ENCODE measurements at places on chromosomes 11 and 22.

GRCh38 chr22:44144046-44144569, 36.6 kb upstream of the PARVG start:
- DNase-seq = no peak

- DNase-seq = peak; percentile 68
These were observed 10.5 kb downstream of the EMSY start for GRCh38 chr11:76455331-76455730.

GRCh38 chr22:20536590-20537324, 29.3 kb downstream of the MED15 start:
- no peak for DNase-seq

DNA sequence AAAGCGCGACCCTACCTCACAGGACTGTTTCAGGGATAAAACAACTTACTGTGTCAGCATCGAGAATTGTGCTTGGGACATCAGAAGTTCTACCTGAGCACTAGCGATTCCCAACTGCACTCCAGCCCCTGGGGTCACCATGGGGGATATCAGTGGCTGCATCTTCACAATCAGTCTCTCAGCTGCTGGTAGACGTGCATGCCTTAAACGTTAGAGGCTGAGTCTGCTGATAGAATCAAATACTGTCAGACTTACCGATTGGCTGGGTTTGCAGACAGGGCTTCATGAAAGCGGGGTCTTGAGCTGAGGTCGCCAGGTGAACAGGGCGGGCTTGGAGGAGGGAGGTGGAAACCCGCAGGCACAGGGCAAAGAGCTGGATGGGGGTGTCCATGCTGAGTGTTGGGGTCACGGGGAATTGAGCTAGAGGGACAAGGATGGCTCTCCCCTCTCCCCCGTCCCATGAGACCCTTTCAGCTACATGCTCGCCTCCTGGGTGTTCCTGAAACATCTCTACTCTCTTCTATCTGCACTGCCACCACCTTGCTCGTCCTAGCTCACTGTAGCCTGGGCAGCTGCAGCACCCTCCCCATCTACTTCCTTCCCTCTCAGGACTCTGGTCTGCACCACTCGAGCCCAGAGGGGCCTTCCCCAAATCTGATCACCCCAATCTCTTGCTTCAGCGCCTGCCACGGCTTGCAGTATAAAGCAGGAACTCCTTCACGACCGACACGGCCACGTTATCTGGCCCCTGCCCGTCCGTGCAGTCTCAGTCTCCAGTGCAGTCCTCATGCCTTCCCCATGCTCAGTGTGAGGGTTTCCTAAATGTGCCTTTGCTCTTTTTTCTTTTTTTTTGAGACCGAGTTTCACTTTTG, 43.5 kb downstream of the ST14 start:
- DNase-seq = no peak

DNA sequence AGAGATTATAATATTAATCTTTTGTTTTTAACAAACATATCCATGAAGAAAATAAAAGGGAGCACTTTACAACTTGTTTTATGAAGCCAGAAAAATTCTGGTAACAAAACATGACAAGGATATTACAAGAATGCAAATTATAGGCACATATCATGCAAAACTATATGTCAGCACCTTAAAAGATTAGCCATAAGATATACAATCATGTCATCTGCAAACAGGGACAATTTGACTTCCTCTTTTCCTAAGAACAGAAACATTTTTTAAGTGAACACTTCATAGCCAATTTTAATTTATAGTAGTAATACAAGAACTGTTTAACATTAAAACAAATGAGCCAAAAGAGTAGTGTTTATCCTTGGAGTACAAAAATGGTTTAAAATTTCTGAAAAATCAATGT, 916.5 kb upstream of the CNTN5 start:
- DNase-seq = no peak

- no peak for DNase-seq
These were observed 14.8 kb upstream of the TMEM216 start for GRCh38 chr11:61377461-61378160.

- no peak for DNase-seq
These were observed 11.3 kb upstream of the APOL4 start for GRCh38 chr22:36212901-36213300.

DNA sequence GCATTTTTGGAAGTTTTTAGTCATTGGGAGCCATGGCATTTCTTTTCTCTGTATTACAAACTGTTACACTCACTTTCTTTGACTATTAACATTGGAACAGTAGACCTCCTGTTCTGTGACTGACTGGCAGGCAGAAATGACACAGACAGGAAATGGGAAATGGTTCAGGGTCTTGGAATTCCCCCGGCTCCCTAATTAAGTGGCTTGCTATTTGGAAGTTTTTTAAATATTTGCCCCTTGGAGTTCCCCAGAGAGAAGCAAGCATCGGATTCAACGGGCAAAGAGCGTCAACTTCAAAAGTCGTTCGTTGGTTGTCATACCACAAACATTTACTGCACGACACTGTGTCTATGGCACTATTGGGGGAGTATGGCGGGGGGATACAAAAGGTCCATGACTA, 1.1 kb upstream of the BIRC2 start:
- no peak for DNase-seq

- DNase-seq = no peak
These were observed 2.0 kb downstream of the OR8D4 start for GRCh38 chr11:123903932-123904331.

- no peak for DNase-seq
These were observed 47.6 kb upstream of the PPARA start for GRCh38 chr22:46102752-46103151.

GRCh38 chr11:87722756-87723565, 452.3 kb downstream of the RAB38 start:
- DNase-seq = peak; percentile 40

DNA sequence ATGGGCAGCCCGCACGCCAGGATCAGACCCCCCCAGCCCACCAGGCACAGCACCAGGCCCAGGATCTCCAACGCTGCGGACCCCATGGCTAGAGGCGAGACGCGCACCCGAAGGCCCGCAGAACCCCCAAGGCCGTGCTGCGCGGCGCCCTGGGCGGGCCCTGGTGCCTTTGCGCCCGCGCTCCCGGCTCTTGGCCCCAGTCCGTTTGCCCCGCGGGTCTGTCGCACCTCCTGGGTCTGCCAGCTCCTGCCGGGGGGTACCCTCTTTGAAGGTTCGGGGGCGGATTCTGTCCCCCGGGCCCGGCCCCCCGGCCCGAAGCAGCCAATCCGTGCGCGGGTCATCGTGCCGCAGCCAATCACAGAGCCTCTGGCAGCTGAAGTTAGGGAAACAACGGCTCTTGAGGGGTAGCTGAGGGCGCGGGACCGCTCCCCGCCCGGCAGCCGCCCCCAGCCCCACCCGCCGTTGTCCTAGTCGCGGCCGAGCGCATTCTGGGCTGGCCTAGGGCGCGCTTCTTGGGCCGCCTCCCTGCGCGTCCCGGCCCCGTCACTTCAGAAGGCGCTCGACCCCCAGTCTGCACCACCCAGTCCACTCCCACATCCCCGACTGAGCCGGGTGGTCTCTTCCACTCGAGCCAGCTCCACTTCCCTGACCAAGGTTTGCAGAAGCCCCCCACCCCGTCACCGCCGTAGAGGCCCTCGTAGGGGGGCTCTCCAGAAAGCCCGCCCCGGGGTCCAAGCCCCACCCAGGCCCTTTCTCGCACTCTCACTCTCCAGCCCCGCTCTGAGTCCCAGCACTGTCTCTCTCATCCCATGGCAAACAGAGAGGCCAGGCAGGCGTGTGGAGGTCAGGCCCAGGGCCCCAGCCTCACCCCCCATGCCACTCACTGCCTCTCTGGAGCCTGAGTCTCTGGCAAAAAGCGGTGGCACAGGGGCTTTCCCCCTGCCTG, at the start of gene CLDN5:
CLDN5 (minus strand) TSS at position 241 of the 946 bp plus-strand sequence; CDS start at position 86, 155 bp downstream.
- DNase-seq = peak; percentile 90

- no peak for DNase-seq
These were observed 60.7 kb upstream of the FADD start for GRCh38 chr11:70142221-70142875.

DNA sequence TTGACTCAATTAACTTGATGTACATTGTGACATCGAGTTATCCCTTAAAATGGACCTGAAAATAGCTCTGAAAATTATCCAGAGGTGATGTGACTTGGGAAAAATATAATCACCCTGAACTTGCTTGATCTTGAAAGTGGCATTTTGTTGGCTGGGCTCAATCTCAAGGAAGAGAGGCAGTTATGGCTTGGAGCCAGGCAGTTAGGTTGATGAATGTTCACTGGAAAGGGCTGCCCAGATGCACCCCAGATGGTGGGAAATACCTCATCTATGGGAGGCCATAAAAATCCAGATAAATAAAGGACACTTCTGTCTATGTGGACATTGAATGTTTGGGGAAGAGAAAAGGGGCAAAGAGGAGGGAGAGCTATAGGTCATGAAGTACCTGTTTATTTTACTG, 55.7 kb upstream of the OR5AN1 start:
- DNase-seq = no peak

- no peak for DNase-seq
These were observed 90.4 kb downstream of the RELT start for GRCh38 chr11:73466643-73467042.

- DNase-seq = no peak
These were observed 225.7 kb downstream of the CTTN start for GRCh38 chr11:70623906-70624597.

DNA sequence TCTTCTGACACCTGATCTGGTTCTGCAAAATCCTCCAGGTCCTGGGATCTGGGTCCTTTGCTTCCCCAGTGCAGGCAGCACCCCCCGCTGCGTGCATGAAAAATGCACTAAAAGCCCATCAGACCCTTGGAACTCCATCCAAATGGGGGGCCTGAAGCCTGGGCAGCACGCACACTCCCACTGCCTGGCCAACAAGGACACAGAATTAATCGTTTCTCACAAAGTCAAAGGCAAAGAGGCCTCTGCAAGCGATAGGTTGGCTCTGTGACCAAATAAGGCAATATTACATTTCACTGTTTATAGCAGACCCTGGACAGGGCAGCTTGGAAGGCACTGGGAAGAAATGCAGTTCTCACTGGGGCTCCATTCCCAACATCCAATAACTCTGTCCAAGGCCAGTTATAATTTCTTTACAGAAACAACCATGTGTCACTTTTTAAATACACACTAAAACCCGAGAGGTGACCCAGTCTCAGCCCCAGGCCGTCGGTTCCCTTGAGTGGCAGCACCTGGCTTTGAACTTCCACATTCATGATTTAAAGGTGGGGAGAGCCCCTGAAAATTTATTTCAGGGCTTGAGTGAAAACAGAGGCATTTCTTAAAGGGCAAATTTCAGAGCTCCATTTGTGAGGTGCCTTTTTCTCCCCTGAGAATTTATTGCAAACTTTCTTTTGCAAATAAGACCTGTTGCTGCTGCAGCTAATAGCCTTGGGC, 114.4 kb upstream of the ANO1 start:
- DNase-seq = peak; percentile 59

- DNase-seq = no peak
These were observed 37.6 kb upstream of the SEZ6L start for GRCh38 chr22:26131589-26132154.

DNA sequence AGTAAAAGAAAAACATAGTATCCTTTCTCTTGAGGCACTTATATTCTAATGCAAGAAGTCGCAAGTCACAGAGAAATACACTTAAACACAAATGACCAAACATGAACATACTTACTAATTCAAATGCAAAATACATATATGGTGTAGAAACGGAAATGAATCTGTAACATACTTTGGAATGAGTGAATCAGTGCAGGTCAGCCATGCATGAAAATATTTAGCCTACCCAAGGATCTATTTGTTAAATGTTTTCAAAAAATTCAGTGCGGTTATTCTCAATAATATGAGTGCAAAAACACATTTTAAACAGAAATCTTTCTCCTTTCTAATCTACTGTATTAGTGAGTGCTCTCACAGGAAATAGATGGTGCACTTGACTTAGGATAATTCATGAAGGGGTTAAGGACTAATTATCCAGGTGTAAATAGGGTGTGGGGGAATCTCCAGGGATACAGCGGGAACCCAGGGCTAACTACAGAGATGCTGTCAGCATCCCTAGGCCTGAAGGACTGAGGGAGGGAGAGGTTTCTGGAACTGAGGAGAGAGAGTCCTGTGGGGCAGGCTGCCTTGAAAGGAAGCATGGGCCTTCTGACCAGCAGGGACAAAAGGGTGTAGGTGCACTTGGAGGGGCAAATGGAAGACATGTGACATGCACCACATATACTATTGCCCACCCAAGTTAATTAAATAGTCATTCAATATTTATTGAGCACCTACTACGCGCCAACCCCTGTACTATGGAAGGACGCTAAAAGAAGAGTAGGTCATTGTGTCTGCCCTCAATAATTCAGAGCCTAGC, 139.2 kb downstream of the MAML2 start:
- DNase-seq = no peak

DNA sequence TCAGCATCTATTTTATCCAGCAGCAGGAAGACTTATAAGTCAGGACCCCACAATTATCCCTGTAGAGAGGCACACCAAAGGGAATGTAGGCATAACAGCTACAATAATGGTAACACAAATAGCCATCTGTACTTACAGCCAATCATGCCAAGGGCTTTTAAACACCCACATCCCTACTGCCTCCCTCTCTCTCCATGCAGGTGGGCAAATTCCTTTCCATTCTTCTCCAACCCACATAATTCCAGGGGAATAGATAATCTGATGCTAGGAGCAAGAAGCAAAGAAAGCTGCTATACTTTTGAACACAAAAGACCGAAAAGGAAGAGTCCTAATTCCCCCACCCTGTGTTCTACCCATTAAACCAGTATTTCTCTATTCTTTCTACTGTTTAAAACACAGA, 46.7 kb downstream of the RBFOX2 start:
- DNase-seq = no peak

DNA sequence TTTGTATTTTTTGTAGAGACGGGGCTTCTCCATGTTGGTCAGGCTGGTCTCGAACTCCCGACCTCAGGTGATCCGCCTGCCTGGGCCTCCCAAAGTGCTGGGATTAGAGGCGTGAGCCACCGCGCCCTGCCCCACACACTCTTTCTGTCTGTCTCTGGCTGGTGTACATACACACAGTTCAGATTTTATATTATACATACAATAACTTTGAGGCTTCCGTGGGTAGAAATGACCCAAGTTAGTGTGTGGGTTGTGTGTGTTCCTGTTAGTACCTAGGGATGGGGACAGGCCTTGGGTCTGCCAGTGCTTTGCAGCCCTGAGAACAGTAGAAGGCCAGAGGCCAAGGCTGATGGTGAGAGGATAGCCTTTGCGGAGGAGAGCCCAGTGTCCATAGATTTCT, 2.8 kb downstream of the ZBTB16 start:
- DNase-seq = no peak

- no peak for DNase-seq
These were observed 35.5 kb downstream of the ACO2 start for GRCh38 chr22:41504397-41504796.

DNA sequence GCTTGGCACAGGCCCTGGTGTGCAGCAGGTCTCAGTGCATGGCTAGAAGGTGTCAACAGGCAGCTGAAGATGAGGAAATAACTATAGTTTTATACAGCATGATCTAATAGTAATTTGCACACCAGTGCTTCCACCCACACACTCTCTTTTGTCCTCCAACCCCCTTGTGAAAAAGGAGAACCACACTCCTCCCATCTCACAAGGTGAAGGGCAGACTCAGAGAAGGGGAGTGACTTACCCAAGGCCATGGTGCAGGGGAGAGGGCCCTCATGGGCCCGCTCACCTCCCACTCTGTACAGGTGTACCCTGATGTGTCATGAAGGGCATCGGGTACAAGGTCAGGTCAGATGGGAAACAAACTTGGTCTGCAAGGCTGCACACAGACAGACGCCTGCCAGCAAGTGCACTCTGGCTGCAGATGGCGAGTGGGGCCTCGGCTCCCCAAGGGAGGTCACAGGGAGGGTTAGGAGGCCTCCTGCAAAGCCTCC, 53.4 kb downstream of the DGCR2 start:
- DNase-seq = no peak

Data from iPS-NIHi11 (cell line).